Skin of body (tissue), 3 donors: ENCODE measurements at places on chromosomes 6 and 20. TPM values are rescaled to one million over a fixed set of nuclear protein-coding genes. Genes with fewer than 3 reads are reported as not detected.

The SLC17A1 gene
- not detected for total RNA-seq

The SYNDIG1 gene
- total RNA-seq = 2.6 TPM

The CST7 gene
- total RNA-seq = 9.4 TPM

The FAM210B gene
- total RNA-seq = 39.7 TPM

The CALHM5 gene
- total RNA-seq = 4.6 TPM

The MRAP2 gene
- 5.6 TPM for total RNA-seq
